HCEC 1CT (cell line): ENCODE measurements at places on chromosomes 16 and 17.
A peak's percentile ranks its signal among the peaks of the same experiment; 100 is the strongest.

DNA sequence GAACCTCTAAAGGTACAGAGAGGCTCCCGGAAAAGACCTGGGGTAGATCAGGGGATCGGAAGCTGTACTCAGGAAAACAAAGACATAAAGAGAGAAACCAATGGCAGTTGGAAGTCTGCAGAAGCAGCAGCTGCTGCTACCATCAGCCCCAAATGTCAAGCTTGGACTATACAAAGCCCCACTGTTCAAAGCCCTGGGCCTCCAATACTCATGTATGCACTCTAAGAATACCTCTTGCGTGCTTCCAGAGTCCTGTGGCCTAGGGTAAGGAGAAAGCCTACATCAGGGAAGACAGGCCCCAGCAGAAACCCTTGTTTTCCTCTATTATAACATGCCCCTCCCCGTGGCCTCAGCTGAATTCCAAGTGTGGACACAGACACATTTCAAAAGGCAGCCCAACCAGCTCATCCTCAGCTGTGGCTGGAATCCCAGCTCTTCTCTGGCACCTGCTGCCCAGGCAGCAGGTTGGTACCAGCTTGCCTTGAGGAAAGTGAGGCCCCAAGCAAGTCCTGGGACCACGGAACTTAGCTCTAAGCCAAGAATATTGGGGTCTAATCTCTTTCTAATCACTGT, 19.3 kb upstream of the MTMR4 start:
- DNase-seq: no peak

- no peak for DNase-seq
Observed at GRCh38 chr16:19505600-19506303, 16.1 kb downstream of the GDE1 start.

GRCh38 chr16:26158142-26158759, 466.5 kb downstream of the HS3ST4 start:
- no peak for DNase-seq

DNA sequence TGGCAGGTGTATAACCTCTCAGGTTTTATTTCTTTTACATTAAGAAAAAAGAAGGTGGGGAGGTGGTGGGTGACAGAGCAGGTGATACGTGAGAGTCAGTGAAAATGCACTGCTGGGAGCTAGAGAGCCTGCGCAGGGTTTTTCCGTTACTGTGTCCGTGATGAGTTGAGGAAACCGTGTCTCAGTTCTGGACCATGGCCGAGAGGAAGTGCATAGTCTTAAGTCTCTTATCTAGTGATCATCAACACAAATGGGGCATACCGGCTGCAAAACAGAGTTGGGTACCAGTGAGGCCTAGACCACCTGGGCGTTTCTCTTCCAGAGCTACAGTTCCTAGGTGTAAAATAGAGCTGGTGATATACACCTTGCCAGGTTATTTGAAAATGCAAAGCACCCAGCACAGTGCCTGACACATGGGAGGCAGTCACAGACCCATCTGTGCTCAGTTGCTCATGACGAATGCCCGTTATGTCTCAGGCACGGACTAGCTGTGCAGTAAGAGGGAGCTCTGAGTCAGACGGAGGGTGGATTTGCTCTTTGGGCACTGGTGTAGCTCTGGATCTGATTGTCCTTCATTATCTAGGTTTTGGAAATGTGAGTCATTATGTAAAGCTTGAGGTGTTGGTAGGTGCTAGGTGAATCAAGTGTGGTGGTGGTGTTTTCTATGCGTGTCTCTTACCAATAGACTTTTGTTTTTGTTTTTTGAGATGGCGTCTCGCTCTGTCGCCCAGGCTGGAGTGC, 60.9 kb downstream of the RPTOR start:
- no peak for DNase-seq

- DNase-seq: peak; percentile 20
Observed at GRCh38 chr16:3027983-3028715, 4.3 kb downstream of the THOC6 start.

- no peak for DNase-seq
Observed at GRCh38 chr16:49641250-49641649, 214.7 kb downstream of the ZNF423 start.

DNA sequence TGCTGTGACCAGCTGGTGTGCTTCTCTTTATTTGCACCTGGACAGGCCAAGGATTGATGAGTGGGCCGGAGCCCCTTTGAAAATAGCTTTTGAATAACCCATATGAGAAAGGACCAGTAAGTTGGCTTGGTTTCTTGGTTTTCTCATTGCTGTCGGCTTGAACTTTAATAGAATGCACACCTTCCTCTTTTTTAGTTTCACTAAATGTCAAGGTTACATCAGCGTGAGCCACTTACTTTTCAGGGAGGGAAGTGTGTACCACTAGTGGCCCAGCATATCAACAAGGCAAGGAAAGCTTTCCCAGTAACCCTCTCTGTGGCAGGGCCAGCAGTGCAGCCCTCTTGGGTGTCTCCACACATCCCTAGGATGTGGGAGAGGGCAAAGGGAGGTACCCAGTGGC, 433.3 kb downstream of the CA10 start:
- no peak for DNase-seq

DNA sequence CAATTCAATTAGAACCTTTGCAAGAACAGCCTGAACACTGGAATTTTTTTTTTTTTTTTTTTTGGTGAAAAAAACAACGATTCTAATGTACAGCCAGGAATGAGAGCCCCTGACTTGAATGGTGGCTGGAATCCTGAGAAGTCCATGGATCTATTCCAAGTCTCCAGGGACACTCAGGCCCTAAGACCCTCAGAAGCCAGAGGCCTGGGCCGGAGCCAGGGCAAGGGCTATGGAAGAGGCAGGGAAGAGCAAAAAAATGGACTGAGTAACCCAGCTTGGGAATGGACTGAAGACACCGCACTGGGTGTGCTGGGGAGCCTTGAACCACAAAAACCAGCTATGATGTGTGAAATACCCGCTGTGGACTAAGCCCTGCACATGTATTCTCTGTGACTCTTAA, 60.3 kb upstream of the LHX1 start:
- no peak for DNase-seq

DNA sequence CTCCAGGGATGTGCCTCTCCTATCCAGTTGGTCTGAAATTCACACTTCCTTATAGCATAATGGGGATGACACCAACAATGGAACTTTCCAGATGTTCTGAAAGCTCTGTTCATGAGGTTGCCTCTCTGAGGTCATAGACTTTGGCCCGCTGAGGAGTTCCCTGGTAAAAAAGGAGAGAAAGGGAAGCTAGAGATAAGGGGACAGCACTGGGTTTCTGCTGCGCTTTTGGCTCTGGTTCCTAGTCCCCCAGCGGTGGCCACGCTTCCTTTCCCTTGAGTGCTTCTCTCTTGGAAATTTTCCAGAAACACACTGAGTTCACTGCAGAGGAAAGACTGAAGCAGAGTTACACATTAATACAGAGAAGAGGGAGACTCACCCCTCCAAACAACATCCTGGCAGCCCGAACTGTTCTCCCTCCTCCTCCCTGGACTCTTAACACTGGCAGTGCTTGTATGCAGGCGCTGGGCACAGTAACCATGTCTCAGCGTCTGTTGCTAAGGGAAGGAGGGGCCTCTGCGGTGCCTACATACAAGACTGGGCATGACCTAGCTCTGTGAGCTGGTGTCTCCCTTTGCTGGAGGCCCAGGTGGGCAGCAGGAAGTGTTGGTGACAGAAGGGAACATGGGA, at the start of gene DNAH3:
DNAH3 (minus strand) TSS at position 472 of the 627 bp plus-strand sequence. CDS start 527 bp downstream, outside the sequence.
- no peak for DNase-seq

GRCh38 chr16:28321700-28322411, 29.5 kb downstream of the SBK1 start:
- no peak for DNase-seq

DNA sequence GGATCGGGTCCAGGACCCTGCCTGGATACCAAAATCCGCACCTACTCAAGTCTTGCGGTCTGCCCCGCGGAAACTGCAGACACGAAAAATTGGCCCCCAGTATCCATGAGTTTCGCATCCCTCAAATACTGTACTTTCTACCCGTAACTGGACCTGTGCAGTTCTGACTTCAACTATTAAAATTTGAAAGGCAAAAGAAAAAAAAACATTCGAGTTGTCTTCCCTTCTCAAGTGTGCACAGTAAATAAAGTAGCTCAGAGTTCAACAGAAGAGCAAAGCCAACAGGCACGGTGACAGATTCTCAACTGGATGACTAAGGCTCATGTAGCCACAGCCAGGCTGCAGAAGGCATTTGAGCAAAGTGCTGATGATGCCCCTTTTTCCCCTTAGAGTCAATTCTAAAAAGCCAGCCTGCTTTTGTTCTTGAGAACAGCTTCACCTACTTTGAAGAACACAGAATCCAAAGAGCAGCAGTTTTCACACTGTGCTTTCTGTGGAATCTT, 32.5 kb downstream of the MARF1 start:
- DNase-seq: no peak

DNA sequence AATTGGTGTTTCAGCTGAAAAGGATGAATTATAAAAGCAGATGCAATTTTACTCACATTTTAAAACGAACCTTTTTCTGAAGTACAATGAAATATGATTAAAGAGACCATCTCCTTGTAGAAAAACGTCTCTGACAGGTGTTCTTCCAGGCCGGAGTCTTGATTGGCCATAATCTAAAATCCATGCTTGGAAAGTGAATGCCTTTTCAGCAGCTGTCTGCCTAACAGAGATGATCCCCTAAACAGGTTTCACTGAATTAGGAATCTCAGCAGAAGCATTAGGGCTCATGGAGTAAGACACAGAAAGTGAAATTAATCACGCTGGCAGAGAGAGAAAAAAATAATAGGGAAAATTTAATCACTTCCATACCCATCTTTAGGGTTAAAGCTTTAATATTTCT, 39.3 kb upstream of the IRX5 start:
- no peak for DNase-seq

GRCh38 chr17:43400943-43401717, 2.3 kb downstream of the ARL4D start:
- DNase-seq: peak; percentile 91

- DNase-seq: no peak
Observed at GRCh38 chr16:27437946-27438345, 36.0 kb downstream of the IL21R start.

DNA sequence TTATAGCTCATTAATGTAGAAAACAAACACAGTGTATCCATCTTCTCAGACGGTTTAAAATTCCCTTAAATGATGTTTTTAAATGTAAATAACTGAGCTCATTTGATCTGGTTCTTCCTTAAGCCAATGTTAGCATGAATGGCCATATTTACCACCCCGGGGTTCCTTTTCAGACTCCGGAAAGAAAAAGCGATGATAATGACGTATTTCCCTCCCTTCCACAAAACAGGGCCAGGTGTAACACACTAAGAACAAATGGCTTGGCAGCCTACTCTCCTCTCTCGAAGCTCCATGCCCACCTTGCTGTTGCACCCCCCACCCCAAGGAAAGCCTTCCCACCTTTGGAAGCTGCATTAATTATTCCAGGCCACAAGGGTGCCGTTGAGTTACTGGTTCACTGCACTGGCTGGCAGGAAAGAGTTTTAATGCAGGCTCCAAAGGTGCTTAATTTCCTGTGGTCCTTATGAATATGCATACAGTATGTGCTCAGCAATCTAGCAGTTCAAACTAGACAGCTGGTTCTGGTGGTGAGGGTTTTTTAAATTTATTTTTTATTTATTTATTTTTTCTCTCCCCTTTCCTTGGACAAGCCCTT, 378.9 kb downstream of the WWOX start:
- no peak for DNase-seq
